Adipose tissue (tissue), 3 donors: ENCODE measurements at places on chromosomes 5 and 9. TPM values are rescaled to one million over a fixed set of nuclear protein-coding genes. Genes with fewer than 3 reads are reported as not detected.

Gene RNF180
- 3.4 TPM for polyA plus RNA-seq

Gene DDX4
- polyA plus RNA-seq = not detected

Gene TYRP1
- 0.12 TPM for polyA plus RNA-seq

Gene INSL6
- not detected for polyA plus RNA-seq

Gene OR1B1
- not detected for polyA plus RNA-seq

Gene ENC1
- 5.4 TPM for polyA plus RNA-seq

Gene STPG3
- polyA plus RNA-seq = 0.16 TPM

Gene NTRK2
- 11.1 TPM for polyA plus RNA-seq

Gene PHF24
- 0.34 TPM for polyA plus RNA-seq

Gene STC2
- polyA plus RNA-seq = 3.3 TPM

Gene PCDHB14
- polyA plus RNA-seq = 1.4 TPM

Gene PPP2R2B
- 0.28 TPM for polyA plus RNA-seq

Gene GRIN3A
- 0.02 TPM for polyA plus RNA-seq

Gene LPAR1
- polyA plus RNA-seq = 13.4 TPM

Gene AQP3
- polyA plus RNA-seq = 6.6 TPM

Gene CDKN2B
- 23.2 TPM for polyA plus RNA-seq
